Activated CD4-positive, alpha-beta T cell treated with anti-CD3 and anti-CD28 coated beads, Interleukin-2, amount 10 ng/mL, durations not matched to agents 7 days and 5 days (primary cell): ENCODE measurements at places on chromosomes 13 and 19. TPM values are rescaled to one million over a fixed set of nuclear protein-coding genes. Genes with fewer than 3 reads are reported as not detected.

Gene BCKDHA
- total RNA-seq, result 12.7 TPM

Gene VAV1
- total RNA-seq, result 123 TPM

Gene AMH
- total RNA-seq, result 9.2 TPM

Gene DHRS12
- total RNA-seq, result 9.5 TPM

Gene MATK
- total RNA-seq, result 14.8 TPM

Gene FGF21
- not detected for total RNA-seq

DNA sequence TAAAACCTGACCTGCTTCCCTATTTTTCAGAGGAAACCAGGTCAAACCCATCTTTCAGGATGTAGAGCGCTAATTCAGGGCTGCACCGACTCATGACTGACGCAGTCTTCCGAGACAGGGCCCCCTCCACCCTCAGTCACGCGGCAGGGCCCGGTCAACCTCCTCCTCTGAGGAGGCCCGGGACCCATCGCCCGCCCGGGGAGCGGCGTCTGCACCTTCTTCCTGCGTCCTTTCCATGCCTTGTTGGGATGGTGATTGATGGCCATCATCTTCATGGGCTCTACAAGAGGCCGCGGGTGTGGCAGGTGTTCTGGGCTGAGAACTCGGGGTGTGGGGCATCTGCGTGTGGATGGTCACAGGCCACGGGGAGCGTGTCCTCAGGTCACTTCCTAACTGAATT is 26.0 kb downstream of the GRTP1 start:
- no peak for DNase-seq
- H3K4me1 ChIP-seq, result no peaks in the 10 kb centered on the region
- no peaks in the 10 kb centered on the region for H3K27me3 ChIP-seq
- no peak overlapping the region for H3K27ac ChIP-seq

GRCh38 chr13:51929699-51930098 is 67.9 kb downstream of the CCDC70 start:
- H3K4me3 ChIP-seq, result no peak overlapping the region
- DNase-seq, result no peak
- H3K27me3 ChIP-seq, result no peaks in the 10 kb centered on the region

DNA sequence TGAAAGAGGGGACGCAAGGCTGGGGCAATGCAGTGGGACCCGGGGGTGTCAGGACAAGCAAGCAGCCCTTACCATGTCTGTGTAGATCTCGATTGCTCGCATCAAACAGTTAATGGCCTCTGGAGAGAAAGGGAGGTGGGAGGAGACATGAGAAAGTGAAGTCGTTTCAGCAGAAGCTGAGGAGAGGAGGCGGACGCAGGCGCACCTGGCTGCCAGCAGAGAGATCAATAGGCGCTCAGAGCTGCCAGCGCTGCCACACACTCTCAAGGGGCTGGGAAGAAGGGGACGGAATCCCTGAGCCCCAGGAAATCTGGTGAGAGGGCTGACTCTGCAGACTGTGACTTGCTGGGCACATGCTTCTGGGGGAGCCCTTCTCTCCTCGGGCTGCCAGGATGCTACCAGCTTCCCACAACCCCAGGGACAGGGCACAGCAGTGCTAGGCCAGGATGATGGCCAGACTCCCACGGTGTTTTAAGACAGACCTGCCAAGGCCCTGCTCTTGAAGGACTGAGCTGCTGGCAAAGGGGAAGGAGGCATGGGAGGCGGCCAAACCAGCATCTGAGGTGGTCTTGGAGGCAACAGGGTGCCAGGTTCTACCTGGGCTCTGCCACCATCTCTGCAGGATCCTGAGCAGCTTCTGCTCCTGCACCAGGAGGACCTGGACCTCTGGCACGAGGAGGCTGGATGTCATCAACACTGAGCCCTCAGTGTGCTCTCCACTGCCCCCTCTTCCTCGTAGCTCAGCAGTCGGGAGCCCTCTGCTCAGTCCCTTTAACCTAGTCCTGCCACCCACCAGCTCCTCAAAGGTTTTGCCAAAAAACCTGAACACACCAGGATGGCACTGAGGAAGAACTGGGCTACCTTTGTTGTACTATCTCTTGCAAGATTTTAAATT is 11.7 kb upstream of the KPTN start:
- peaks cover 4% of the 10 kb centered on the region for H3K4me1 ChIP-seq
- H3K4me3 ChIP-seq, result no peak overlapping the region
- H3K27me3 ChIP-seq, result no peaks in the 10 kb centered on the region
- DNase-seq, result no peak
- peak overlapping the region; percentile 3 for H3K27ac ChIP-seq

- no peak overlapping the region for H3K4me3 ChIP-seq
- H3K36me3 ChIP-seq, result no peaks in the 10 kb centered on the region
- H3K4me1 ChIP-seq, result no peaks in the 10 kb centered on the region
- H3K27me3 ChIP-seq, result no peaks in the 10 kb centered on the region
These were observed 403.8 kb upstream of the PRR20A start for GRCh38 chr13:56736966-56737365.

DNA sequence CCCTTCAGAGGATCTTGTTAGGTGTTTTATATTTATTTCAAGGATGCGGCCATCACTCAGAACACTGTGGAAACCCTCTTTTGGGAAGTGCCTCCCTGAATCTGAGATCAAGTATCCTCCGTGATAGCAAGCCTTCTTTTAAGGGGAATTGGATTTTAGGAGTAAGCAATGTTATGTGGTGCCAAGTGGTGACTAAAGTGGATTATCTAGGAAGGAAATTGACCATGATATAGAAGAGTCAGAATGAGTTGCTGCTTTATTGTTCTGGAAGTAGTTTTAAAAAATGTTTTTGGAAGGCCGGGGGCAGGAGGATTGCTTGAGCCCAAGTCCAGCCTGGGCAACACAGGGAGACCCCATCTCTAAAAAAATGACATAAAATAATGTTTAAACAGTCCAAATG is 6.7 kb downstream of the ERCC5 start:
- no peak for DNase-seq
- H3K27me3 ChIP-seq, result no peaks in the 10 kb centered on the region
- H3K4me1 ChIP-seq, result peaks cover 61% of the 10 kb centered on the region
- H3K27ac ChIP-seq, result no peak overlapping the region
- H3K4me3 ChIP-seq, result no peak overlapping the region
- peaks cover 40% of the 10 kb centered on the region for H3K36me3 ChIP-seq

- H3K27me3 ChIP-seq, result no peaks in the 10 kb centered on the region
- DNase-seq, result no peak
- H3K4me3 ChIP-seq, result no peak overlapping the region
- peaks cover 12% of the 10 kb centered on the region for H3K4me1 ChIP-seq
- H3K36me3 ChIP-seq, result peaks cover 36% of the 10 kb centered on the region
These were observed 32.9 kb downstream of the ZDHHC20 start for GRCh38 chr13:21426238-21426637.

DNA sequence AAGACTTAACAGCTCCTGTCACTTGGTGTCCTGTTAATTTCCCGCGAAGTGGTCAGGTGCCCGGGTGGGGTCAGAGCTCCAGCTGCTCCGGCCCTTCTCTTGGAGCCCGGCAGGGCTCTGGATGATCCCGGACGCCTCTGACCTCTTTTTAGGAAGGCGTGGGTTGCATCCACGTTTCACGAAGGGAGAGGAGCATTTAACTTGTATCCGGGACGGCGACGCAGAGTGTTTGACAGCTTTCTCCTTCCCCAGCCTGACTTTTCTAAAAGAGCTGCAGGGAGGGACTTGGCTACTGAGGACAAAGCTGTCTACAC is 656 bp downstream of the ZNF155 start:
- H3K27ac ChIP-seq, result peak overlapping the region; percentile 96
- H3K4me3 ChIP-seq, result peak overlapping the region; percentile 92
- H3K27me3 ChIP-seq, result no peaks in the 10 kb centered on the region

- H3K36me3 ChIP-seq, result no peaks in the 10 kb centered on the region
- H3K4me3 ChIP-seq, result no peak overlapping the region
- no peak for DNase-seq
- H3K27ac ChIP-seq, result no peak overlapping the region
- H3K4me1 ChIP-seq, result peaks cover 7% of the 10 kb centered on the region
- H3K27me3 ChIP-seq, result peaks cover 8% of the 10 kb centered on the region
These were observed 669.6 kb downstream of the DIAPH3 start for GRCh38 chr13:59494151-59494550.

GRCh38 chr19:39448271-39448670 is 2.9 kb downstream of the SUPT5H start:
- peaks cover 51% of the 10 kb centered on the region for H3K36me3 ChIP-seq
- peak overlapping the region; percentile 97 for H3K27ac ChIP-seq
- no peaks in the 10 kb centered on the region for H3K27me3 ChIP-seq

DNA sequence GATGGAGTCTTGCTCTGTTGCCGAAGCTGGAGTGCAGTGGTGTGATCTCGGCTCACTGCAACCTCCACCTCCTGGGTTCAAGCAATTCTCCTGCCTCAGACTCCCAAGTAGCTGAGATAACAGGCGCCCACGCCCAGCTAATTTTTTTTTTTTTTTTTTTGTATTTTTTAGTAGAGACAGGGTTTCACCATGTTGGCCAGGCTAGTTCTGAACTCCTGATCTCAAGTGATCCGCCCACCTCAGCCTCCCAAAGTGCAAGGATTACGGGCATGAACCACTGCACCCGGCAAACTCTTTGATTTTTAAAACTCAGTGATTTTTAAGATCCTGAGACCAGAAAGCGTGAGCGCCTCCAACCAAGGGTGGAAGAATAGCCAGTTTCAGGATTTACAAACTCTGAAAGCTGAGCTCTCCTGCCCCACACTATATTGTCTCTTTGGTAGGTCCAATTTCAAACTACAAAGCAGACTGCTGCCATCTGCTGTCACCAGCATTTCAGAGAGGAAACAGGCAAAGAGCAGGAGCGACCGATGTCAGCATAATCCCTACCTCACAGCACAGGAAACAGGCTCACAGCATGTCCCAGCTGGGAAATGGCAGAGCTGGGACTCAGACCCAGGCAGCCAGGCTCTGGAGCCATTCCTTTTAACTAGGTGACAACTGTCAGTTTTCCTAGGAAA is 9.2 kb downstream of the NOSIP start:
- H3K4me1 ChIP-seq, result peaks cover 63% of the 10 kb centered on the region
- H3K36me3 ChIP-seq, result peaks cover 36% of the 10 kb centered on the region
- peak overlapping the region; percentile 70 for H3K27ac ChIP-seq
- peak; percentile 74 for DNase-seq
- H3K4me3 ChIP-seq, result peak overlapping the region; percentile 4

- H3K4me1 ChIP-seq, result peaks cover 40% of the 10 kb centered on the region
- DNase-seq, result no peak
- H3K36me3 ChIP-seq, result peaks cover 17% of the 10 kb centered on the region
- H3K27ac ChIP-seq, result no peak overlapping the region
- no peak overlapping the region for H3K4me3 ChIP-seq
These were observed 290.8 kb downstream of the FOXO1 start for GRCh38 chr13:40375489-40376171.

- H3K27me3 ChIP-seq, result peaks cover 2% of the 10 kb centered on the region
- peak overlapping the region; percentile 90 for H3K4me3 ChIP-seq
- H3K27ac ChIP-seq, result peak overlapping the region; percentile 98
- DNase-seq, result peak; percentile 84
- peaks cover 44% of the 10 kb centered on the region for H3K36me3 ChIP-seq
These were observed 37.6 kb upstream of the C1QTNF9 start for GRCh38 chr13:24271601-24272451.
